COR-L47 (cell line): ENCODE measurements at places on chromosomes 6 and 20.
A peak's percentile ranks its signal among the peaks of the same experiment; 100 is the strongest.

- DNase-seq: no peak
These were observed 519.8 kb upstream of the CITED2 start for GRCh38 chr6:139894271-139894670.

DNA sequence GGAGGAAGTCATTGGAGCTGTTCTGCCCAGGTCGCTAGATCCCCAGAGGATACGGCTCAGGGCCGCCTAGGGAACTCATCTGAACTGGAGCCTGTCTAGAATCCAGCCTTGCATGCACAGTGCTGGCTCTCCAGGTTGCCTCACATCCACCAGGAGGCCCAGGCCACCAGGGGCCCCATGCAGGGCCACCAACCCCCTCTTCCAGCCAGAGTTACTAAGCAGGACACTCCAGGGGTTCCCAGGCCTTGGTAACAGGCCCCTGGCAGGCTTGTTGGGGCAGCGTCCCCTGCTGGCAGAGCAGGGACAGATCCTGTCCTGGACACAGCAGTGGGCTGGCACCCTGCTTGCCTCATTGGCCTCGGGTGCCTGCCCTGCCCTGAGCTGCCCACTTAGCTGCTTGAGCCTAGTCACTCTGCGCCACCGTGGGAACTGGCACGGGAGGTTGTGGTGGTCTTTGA, 35.3 kb downstream of the EFCAB8 start:
- no peak for DNase-seq

GRCh38 chr6:14543971-14544585, 426.5 kb downstream of the CD83 start:
- DNase-seq: no peak

DNA sequence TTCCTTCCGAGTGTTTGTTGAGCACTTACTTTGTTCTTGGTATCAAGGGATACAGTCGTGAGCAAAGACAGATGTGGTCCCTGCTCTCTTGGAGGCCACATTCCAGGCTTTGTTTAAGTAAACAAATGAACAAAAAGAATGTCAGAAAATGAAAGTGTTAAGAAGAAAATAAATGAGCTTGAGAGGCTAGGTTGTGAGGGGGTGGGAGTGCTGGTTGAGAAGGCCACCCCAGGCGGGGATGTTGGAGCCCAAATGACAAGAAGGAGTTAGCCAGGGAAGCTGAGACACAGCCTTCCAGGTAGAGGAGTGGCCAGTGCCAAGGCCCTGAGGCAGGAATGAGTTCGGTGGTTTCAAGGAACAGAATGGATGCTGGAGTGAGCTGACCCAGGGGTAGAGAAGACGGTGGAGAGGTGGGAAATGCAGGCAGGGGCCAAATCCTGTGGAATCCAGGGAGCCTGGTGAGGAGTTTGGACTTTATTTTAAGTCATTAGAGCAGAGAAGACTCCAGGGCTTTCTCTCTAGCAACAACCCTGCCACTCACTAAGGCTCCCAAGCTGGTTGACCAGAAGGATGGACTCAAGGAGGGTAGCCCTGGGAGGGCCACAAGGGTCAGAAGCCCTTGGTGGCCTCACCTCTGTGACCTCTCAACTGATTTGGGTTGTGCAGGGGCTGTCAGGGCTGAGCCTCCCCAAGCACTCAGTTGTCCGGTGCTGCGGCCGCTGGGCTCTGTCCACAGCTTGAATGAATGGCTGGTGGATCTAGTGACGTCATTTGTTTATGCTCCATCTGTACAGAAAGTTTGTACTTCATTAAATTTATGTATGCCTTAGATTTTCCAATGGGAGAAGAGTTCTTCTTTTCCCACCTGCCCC, 66.0 kb upstream of the STX16 start:
- DNase-seq: no peak

- no peak for DNase-seq
These were observed 66.7 kb upstream of the ZNF217 start for GRCh38 chr20:53660078-53660909.

GRCh38 chr20:50634191-50634590, 57.2 kb downstream of the RIPOR3 start:
- DNase-seq: no peak

GRCh38 chr20:56504373-56505005, 20.1 kb upstream of the FAM209A start:
- no peak for DNase-seq

DNA sequence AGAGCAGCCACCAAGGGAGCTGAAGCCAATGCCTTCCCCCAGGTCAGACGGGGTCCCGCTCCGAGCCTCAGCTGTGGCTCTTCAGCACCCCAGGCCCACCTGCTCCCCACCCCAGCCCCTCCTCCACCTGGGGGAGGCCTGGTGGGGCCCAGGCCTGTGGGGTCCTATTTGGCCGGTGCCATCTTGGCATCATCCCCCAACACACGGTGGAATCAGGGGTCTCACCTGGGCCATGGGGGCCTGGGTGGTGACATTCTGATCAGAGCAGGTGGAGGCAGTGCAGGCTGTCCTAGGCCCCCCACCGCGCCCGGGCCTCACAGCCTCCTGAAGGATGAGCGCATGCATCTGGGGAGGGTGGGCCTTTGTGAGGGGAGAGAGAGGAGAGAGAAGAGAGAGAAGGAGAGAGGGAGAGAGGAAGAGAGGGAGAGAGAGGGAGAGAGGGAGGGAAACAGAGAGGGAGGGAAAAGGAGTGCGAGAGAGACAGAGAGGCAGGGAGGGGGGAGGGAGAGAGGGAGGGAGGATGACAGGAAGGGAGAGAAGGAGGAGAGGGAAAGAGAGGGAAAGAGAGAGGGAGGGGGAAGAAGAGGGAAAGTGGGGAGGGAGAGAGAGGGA, 23.9 kb upstream of the RBBP8NL start:
- DNase-seq: no peak

DNA sequence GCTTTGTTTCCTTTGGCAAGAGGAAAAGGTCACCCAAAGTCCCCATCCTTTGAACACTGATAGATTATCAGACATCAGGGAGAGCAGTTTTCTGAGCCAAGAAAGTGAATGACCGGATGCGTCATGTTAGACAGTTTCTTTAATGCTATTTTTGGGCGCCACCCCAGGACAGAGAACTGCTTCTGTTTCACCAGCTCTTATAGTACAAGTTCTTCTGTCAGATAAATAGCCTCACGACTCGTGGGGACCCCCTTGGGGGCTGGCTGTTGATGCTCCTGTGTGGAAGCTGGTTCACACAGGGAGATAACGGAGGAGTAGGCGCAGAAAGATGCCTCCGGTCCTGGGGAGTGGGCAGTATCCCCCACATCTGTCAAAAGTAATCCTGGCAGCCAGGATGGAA, 54.6 kb downstream of the NPEPL1 start:
- no peak for DNase-seq

DNA sequence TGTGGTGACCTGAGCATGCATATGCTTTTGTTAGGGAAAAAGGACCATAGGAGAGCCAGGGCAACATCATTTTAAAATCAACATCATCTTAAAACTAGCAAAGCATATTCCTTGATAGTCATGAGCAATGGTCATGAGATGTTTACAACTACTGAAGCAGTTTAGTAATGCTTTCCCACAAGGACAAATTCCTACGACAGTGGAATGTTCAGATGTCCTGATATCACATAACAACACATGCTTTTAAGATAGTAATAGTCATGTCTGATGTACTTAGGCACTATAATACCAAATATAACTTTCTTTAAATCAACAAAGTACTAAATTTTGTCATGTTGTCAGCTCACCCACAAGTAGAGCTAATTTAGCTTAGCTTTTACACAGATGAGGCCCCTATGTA, 370.3 kb downstream of the HTR1B start:
- no peak for DNase-seq

DNA sequence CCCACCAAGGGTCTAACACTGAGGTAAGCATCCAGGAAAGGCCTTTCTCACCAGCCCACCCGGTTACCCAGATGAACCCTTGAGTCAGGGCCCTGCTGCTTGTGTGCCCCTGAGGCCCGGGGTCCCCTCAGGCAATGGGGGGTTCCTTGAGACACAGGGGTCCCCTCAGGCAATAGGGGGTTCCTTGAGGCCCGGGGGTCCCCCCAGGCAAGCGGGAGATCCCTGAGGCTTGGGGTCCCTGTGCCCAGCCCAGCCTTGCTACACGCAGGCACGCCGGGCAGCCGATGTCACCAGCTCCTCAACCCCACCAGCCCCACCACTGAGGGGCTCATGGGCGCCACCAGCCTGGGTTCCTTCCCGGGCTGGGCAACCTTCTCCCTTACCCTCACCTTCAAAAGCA, 247.2 kb downstream of the TTLL2 start:
- DNase-seq: no peak

DNA sequence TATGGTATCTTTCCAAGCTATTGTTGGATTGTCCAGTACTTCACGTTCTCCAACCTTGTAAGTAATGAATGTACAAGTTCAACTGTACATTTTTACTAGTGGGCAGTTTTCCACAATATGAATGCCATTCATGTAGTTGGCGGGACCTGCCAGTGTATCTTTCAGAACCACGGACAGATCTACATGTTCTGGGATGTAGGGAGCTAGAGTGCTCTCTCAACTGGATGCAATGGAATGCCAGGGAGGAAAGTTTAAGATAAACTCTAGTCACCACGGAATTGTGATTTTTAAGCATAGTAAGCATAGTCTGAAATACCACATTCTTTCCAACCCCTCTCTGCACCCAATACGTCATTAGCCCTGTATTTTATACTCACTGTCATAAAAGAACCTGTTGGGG, 21.5 kb upstream of the HLA-C start:
- no peak for DNase-seq

GRCh38 chr20:8368670-8369069, 236.6 kb downstream of the PLCB1 start:
- DNase-seq: no peak

DNA sequence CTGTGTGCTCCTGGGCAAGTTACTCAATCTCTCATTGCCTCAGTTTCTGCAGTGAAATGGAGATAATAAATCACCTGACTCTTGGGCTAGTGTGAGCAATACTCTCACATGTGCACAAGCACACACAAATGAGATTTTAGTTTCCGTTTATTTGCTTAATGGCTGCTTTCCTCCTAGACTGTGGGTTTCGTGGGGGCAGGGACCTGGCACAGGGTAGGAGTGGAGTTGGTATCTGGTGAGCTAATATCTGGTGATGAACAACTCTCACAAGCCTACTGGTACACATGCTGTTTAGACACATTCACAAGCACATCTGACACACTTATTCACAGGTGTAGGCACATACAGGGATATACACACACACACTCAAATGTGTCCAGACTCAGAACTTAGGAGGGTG, 73.8 kb downstream of the TOX2 start:
- no peak for DNase-seq

GRCh38 chr6:40302856-40303454, 284.2 kb downstream of the LRFN2 start:
- DNase-seq: no peak

- DNase-seq: peak; percentile 56
These were observed 67.1 kb upstream of the ADGRF4 start for GRCh38 chr6:47631269-47631772.

DNA sequence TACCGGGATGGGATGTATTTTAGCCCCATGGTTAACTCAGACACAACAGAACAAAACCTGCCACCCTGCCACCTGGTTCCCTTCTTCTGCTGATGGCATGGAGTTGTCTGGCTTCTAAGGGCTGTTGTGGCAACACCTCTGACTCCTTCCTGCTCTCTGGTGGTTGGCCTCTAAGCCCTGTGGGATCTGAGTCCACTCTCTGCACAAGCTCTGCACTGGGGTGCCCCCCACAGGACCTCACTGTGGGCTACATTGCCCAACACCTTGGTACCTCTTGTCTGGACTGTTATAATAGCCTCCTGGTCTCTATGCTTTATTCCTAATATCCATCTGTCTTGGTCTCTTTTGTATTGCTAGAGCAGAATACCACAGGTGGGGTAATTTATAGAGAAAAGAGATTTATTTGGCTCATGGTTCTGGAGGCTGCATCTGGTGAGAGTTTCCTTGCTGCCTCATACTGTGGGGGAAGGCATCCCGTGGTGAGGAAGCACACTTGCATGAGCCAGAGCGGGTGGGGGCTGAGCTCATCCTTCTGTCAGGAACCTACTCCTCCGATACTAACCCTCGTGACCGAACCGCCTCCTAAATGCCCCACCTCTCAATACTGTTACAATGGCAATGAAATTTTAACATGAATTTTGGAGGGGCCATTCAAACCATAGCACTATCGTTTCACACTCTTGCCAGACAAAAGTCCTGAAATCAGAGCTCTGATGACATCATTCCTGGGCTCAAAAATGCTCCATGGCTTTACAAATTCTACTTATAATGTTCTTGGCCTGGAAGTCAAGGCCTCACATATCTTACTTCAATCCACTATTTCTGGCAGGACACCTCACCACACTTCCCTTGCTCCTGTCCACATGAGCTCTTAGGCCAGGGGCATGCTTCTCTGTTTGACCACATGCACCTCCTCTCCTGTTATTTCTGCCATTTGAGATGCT, 127.2 kb downstream of the PAX1 start:
- DNase-seq: no peak

DNA sequence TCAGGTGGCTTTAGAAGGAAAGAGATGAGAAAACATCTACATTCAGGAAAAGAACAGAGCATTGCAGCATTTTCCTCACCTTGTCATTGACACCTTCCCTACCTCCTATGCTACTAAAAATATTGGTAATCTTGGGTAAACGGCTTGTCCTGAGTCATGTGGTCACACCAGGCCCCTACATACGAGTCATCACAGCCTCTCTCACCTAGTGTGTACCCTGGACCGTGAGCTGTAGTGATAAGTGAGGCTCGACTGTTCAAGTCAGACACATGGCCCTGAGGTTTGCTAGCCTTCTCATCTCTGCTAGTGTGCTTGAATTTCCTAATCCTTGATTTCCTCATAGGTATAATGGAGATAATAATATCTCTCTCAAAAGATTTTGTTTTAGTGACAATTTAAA, 29.6 kb upstream of the TMEM244 start:
- DNase-seq: no peak

- no peak for DNase-seq
These were observed 837.3 kb downstream of the DHX35 start for GRCh38 chr20:39799366-39799965.

DNA sequence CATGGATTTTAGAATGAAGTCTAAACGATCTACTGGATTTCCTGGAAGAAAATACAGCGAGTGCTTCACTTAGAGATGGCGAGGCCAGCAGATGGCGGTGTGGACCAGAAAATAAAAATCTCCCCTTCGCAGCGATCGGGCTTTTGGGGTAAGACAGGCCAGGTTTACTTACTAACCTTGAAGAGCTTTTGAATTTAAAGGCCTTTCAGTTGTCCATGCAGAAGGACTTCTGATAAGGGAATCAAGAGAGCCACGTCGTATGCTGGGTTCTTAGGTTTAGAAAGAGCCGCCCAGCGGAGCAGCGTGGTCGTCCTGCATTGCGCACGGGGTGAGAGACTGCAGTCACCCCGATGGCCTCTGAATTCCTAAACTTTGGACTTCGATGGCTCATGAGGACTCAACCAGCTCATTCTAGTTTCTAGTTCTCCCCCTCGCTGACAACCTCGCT, 125.2 kb upstream of the RALGAPA2 start:
- peak; percentile 69 for DNase-seq
